Stimulated activated naive CD4-positive, alpha-beta T cell (primary cell): ENCODE measurements at places on chromosomes 1 and 21.

DNA sequence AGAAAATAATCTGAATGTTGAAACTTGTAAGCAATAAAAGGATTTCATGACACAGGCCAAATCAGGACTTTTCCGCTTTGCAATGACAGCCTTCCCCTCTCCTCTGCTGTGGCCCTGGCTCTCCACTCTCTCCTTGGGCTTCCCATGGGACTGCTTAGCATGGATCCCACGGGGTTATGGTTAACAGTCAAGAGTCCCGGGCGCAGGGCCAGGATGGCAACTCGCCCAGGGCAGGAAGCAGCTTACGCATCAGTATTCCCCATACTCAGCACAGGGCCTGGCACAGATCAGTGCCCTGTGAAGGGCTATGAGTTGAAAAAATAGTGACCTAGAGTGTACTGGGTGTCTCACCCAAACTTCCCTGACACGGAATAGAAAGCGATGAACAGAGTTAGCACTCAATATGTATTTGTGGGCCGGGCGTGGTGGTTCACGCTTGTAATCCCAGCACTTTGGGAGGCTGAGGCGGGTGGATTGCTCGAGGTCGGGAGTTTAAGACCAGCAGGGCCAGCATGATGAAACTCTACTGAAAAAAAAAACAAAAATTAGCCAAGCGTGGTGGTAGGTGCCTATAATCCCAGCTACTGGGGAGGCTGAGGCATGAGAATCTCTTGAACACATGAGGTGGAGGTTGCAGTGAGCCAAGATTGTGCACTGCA lies 29.1 kb upstream of the GRHL3 start:
- no peak for DNase-seq

GRCh38 chr1:181174861-181175260 lies 86.4 kb downstream of the IER5 start:
- no peak for DNase-seq

GRCh38 chr1:163258181-163258580 lies 55.5 kb upstream of the RGS5 start:
- no peak for DNase-seq

- no peak for DNase-seq
Measured at GRCh38 chr1:239952348-239953308, 139.1 kb upstream of the FMN2 start.

DNA sequence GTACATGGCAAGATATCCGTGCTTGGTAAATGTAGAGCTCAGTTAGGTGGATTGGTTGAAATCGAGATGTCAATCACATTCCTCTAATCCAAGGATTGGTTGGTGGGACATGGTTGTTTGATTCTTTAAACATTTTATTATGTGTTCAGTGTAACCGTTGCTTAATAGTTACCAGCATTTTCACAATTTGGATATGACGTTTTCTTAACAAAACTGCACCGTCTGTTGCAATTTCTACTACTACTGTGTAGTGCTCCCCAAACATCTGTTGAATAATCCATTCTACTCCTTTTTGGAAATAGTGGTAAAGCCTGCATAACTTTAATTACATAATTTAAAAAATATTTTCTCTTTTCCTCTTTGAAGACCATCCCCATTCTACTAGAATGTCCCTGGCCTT lies 16.3 kb downstream of the OR2B11 start:
- no peak for DNase-seq

DNA sequence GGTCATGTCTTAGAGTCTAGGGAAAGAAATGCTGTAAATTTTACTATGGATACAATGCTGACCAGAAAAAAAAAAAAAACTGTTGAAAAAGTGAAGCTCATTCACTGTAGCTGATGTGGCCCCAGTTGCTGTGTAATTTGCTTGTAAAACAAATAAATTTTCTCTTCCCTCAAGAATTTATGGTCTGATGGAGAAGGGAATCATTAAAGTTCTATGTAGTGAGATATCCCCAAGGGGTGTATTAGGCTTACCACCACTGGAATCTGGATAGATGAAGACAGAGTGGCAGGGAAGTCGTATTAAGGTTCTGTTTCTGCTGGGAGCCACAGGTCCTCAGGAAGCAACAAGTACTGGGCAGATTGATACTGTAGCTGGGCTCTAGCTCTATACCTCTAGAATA lies 860.0 kb downstream of the LTN1 start:
- DNase-seq = no peak

DNA sequence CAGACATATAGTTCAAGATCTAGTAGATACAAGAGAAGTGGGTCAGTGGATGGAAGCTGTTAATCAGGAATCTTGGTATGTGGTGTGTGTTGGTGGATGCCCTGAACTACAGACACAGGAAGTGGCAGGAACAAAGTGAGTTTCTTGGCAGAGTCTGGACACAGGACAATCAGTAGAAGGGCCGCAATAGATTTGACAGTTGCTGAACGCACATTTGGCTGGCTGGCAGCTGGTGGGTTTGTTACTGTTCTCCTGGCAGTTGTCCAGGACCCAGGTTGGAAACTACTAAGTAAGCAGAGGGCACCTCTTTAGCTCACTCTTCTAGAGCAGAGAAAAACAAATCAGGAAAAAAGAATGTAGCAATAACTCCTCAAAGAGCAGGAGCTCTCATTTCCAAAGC lies 13.2 kb downstream of the KRTAP26-1 start:
- no peak for DNase-seq

DNA sequence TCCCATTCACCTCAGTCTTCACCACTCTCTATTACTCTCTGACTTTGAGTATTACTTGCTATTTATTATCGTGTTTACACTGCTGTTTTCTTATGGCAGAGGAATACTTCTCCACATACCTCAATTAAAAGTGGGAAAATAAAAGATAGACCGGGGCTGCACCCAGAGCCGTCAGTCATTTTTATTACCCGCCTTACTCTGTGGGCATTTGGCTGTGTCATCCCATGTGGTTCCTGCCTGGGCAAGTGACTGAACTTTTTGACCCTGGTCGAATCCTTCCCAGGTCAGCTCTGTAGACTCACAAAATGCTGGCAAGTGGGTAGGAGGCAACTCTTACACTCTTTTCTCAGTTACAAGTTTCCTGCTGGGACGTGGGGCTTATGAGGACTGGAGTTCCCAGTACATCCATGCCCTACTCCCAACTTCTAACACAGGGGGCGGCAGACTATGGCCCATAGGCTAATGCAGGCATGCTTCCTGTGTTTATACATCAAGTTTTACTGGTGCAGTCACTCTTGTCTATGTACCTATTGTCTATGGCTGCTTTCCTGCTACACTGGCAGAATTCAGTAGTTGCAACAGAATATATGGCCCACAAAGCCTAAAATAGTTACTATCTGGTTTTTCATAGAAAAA lies 69.5 kb upstream of the KCND3 start:
- no peak for DNase-seq

GRCh38 chr1:54591127-54591756 lies 32.1 kb downstream of the FAM151A start:
- DNase-seq = no peak

DNA sequence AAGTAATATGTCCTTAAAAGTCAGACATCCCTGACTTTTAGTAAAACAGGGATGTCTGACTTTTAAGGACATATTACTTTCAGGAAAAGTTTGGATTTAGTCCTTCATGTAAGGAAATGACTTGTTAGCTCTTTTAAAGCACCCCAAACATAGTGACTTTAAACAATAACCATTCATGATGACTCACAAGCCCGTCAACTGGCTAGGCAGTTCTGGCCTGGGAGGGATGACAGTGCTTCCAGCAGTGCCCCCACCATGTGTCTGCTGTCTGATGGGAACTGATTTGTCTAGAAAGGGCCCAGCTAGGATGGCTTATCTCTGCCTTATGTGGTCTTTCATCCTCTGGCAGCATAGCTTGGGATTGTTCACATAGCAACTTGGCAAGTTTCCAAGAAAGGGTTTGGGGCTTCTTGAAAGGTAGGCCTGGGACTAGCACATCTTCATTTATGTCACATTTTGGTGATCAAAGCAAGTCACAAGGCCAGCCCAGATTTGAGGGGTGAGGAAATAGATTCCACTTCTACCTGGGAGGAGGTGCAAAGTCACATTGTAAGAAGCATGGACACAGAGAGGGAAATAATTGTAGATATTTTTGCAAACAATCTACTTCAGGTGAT lies 143.5 kb downstream of the C1orf94 start:
- DNase-seq = no peak

GRCh38 chr1:234961456-234962339 lies 166.9 kb downstream of the TOMM20 start:
- no peak for DNase-seq

- DNase-seq = no peak
Measured at GRCh38 chr21:42671778-42672593, 18.6 kb downstream of the PDE9A start.

GRCh38 chr1:156497743-156498431 lies 2.7 kb downstream of the MEF2D start:
- DNase-seq = no peak

DNA sequence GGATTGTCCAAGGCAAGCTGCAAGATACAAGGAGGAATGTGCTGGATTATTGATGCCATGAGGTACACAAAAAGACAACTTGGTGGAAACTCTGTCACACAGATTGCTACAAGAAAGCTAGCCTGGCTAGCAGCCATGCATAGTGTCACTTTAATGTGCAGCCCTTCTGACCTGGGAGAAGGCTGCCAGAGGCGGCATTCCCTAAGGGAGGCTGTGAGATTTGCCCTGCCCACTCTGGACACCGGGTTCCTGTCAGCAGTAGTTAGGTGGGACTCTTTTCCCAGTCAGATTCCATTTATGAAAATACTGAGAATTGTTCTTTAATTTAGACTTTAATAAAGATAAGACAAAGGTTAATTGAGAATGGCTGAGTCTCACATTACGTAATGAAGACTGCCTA lies 47.8 kb upstream of the SYT6 start:
- DNase-seq = no peak

DNA sequence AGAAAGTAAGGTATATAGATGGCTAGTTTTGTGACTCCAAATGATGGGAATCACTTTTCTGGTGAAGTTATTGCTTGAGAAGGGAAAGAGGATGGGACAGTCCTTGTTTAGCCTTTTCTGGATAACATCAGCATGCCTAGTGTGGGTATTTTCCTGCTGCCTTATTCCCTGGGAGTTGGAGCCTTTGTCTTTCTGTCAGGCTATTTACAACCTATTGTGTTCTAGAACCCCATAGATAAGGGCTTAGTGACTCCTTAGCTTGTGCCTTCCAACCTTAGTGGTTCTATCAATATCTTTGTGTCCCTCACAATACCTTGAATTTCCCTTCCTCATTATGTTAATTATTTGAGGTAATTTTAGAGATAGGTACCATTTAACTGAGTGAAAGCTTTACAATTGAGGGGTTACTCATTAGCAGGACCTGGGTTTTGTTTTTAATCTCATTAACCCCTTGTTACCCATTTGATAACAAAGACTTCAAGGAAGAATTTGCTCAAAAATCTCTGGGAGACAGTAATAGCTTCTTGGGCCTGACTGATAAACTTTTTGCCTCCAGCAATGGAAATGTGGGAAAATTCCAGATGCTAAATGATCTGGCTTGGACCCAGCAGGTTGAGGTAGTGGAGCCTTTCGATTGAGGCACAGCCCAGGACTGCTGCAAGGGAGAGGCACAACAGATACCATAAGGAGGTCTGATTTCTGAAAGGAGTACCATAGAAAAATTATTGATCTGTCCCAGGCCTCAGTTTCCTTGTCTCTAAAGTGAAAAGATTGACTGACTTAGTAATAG lies 49.0 kb downstream of the CACHD1 start:
- DNase-seq = no peak

- DNase-seq = no peak
Measured at GRCh38 chr1:119861547-119861946, 34.8 kb downstream of the ADAM30 start.

- no peak for DNase-seq
Measured at GRCh38 chr1:93710499-93711453, 29.1 kb upstream of the BCAR3 start.

DNA sequence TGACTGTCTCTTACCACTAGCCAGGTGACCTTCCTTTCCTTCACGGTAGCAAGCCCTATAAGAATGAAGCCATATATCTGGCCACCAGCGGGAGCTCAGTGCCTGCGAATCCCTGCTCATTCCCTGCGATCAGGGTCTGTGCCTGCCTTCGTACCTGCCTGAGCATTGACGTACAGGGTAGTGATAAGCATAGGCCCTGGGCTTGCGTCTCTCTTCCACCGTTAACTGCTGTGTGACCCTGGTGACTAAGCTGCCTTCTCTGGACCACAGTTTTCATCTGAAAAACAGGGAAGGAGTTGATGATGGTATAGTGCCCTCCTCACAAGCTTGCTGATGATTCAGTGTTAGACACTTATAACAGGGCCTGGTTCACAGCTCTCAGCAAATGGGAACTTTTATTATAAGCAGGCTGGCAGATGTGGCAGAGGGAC lies 4.1 kb downstream of the ZC3H12A start:
- DNase-seq = peak; percentile 44

GRCh38 chr1:181083842-181084605 lies 4.5 kb upstream of the IER5 start:
- peak; percentile 36 for DNase-seq

DNA sequence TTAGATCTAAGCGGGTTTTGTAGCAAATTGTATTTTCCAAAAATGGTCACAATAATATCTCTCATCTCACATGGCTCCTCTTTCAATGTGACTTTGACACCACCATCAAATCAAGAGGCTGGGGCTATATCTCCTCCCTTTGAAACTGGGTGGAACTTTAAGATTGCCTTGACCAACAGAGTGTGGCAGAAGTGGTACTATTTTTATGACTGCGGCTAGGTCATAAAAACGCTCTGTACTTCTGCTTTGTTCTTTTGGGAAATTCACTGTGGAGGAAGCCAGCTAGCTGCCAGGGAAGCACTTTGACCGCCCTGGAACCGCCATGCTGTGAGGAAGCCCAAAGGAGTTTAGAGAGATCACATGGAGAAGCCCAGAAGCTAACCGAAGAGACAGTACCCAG lies 50.7 kb upstream of the ACOT11 start:
- no peak for DNase-seq

DNA sequence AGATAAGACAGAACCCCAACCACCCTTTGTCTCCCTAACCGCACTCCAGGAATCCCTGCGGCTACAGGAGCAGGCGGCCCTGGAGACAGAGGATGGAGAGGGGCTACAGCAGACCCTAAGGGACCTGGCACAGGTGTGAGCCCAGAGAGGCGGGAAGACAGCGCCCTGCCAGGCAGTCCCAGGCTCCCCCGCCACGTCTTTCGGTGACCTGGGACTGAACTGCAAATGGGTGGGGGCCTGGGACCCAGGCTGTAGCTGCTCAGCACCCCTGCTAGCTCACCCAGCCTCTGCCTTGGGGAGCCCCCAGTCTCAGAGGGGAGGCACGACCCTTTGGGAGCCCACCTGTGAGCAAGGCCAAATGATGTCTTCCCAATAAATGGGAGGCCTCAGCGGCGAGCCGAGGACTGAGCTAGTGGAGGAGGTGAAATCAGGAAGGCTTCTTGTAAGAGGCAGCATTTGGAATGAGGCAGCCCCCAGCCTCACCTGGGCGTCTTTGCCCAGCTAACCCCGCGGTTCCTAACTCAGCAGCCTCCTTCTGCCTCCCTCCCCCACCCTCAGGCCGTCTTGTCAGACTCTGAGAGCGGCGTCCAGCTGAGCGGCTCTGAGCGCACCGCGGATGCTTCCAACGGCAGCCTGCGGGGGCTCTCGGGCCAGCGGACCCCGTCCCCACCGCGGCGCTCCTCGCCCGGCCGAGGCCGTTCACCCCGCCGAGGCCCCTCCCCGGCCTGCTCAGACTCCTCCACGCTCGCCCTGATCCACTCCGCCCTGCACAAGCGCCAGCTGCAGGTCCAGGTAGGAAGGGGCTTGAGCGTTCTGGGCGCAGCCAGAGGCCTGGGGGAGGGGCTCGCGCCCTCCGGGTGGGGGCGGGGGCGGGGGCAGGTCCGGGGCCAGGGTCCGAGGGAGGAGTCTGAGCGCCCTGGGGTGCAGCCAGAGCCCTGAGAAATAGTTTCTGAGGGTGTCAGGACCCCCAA lies 16.9 kb downstream of the CROCC start:
- DNase-seq = no peak
